Stimulated activated effector memory CD8-positive, alpha-beta T cell treated with anti-CD3 and anti-CD28 coated beads, Interleukin-12 subunit alpha, Interleukin-12 subunit beta, amount 100 ng/mL, for 72 hours (primary cell): ENCODE measurements at places on chromosomes 16 and 17.

- no peak for DNase-seq
Measured at GRCh38 chr16:54194334-54194743, 92.2 kb downstream of the IRX3 start.

DNA sequence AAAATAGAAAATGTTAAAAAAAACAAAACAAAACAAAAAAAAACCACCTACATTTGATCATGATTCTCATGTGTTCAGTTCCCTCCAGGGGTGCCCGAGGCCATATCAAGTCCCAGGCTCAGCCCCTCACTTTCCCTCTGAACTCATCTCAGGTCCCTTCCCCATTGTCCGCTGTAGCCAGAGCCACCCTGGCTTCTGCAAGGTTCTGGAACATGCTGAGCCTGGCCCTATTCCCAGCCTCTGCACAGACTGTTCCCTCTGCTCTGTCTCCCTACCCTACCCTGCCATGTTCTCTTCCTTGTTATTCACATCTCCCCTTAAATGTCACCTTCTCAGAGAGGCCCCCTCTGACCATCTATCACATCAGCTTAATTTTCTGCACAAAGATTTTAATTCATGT, 46.9 kb downstream of the TK2 start:
- DNase-seq: no peak

GRCh38 chr17:57939797-57940196, 15.4 kb downstream of the CUEDC1 start:
- no peak for DNase-seq

GRCh38 chr17:82384730-82385481, 13.3 kb downstream of the UTS2R start:
- DNase-seq: no peak

GRCh38 chr17:50173335-50173941, 7.6 kb downstream of the SGCA start:
- no peak for DNase-seq

DNA sequence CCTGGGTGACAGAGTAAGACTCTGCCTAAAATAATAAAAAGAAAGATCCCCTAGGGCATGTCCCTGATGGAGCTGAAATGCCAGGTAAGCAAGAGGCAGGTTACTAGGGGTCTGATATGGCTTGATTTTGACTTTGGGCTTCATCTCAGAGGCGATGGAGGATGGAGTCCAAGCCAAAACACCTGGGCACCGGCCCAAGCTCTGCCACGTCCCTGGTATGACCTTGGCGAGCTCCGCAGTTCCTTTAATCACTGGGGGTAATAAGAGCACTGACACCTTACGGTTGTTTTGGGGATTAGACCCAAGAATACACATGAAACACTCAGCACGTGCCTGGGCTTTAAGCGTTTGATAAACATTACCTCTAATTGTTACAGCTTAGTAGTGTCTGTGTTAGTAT, 350.8 kb upstream of the HSBP1 start:
- DNase-seq: no peak

DNA sequence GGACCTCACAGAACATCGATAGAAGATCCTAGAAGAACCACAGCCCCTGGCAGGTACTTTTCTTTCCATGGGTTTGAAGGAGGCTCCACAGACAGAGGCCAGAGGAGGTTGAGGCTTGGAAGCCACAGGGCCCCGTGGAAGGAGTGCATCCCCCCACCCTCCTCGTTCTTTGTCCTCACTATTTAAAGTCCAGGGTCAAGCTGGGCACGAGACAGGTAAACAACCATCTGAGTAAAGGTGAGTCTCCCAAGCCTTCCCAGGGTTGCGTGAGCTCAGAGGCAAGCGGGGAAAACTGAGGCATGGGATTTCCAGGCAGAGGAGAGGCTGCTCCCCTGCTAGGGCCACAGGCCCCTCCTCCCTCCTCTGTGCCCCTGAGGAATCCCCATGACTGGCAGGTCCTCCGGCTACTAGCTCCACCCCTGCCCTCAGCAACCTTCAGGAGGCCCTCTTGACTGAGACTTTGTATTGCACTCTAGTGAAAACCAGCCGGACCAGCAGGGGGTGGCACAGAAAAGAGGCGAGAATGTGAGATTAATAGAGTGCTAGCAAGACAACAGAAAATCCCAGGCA, 927 bp upstream of the SULT1A2 start:
- no peak for DNase-seq

GRCh38 chr16:67170949-67171649, 761 bp downstream of the NOL3 start:
- DNase-seq: no peak

DNA sequence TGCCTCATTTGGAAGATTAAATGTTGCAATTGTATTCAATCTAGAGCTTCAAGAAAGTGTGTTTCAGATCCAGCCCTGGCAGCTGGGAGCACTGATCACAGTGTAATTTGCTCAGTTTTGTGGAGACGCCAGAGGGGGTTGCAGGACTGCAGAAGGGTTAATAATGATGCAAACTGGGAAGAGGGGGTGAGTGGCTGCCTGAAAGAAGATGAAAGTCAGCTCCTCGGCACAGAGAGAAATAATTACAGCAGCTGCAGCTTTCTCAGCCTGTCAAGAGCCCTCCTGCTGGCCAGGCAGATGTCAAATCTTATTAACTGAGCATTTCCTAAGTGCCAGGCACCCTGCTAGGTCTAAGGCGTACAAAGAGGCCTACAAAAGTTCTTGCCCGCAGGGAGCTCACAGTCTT, 97.7 kb downstream of the ZNF18 start:
- DNase-seq: no peak

- no peak for DNase-seq
Measured at GRCh38 chr16:12185563-12185962, 209.0 kb downstream of the SNX29 start.

DNA sequence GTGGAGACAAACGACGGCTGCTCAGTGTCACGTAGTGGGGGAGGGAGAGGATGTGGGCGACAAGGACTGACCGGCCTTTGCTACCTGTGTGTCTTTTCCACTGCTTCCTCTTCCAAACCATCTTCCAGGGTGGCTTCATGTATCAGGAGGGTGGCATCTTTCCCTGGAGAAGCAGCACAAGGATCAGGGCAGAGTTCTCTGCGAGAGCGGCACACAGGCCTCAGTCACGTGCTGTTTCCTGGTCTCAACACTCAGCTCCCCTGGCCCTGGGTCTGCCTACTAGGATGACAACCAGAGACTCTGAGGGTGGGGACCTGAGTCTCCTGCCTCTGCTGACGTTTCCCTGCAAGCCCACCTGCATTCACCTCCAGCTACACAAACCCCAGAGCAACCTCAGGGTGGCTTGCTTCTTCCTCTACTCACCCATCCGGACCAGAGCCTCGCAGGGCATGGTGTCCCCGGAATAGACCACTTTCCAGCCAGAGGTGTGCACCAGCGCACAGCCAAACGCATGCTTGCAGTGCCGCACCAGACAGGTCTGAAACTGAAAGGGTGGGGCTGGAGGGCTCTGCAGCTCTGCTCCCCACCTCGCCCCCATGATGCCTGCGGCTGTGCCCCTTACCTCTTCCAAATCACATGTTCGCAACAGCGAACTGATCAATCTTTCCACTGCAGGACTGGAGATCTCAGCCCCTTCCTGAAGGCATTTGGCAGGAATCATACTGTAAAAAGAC, 23.3 kb downstream of the ELAC2 start:
- no peak for DNase-seq

DNA sequence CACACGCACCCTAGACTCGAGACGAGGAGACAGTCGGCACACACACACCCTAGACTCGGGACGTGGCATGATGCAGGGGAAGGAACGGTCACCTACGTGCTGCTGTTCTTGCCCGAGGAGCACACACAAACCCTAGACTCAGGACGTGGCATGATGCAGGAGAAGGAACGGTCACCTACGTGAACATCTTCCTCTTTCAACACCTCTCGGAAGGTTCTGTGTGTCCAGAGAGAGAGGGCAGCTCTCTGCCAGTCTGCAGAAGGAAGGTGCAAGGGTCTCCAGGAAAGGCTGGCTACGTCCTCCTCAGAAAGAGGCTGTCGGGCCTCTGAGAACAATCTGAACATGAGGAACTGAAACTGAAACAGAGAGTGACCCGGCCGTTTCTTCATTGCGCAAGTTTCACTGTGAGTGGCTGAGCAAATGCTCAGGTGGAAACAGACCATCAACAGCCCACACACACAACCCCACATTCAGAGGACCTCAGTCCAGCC, 43.4 kb downstream of the ZNF276 start:
- peak; percentile 11 for DNase-seq

- DNase-seq: no peak
Measured at GRCh38 chr17:46026166-46027047, 27.4 kb downstream of the STH start.

GRCh38 chr17:45782889-45783592, 1.1 kb upstream of the CRHR1 start:
- DNase-seq: peak; percentile 45

DNA sequence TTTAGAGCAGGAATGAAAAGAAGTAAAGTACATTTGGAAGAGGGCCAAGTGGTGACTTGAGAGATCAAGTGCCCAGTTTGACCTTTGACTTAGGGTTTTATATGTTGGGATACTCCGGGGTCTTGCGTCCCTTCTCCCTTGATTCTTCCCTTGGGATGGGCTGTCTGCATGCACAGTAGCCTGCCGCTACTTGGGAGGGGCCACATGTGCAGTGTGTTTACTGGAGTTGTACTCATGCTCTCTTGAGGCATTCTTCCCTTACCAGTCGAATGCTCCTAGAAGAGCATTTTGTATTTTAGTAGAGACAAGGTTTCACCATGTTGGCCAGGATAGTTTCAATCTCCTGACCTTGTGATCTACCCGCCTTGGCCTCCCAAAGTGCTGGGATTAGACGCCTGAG, 23.8 kb downstream of the GDPD1 start:
- no peak for DNase-seq

DNA sequence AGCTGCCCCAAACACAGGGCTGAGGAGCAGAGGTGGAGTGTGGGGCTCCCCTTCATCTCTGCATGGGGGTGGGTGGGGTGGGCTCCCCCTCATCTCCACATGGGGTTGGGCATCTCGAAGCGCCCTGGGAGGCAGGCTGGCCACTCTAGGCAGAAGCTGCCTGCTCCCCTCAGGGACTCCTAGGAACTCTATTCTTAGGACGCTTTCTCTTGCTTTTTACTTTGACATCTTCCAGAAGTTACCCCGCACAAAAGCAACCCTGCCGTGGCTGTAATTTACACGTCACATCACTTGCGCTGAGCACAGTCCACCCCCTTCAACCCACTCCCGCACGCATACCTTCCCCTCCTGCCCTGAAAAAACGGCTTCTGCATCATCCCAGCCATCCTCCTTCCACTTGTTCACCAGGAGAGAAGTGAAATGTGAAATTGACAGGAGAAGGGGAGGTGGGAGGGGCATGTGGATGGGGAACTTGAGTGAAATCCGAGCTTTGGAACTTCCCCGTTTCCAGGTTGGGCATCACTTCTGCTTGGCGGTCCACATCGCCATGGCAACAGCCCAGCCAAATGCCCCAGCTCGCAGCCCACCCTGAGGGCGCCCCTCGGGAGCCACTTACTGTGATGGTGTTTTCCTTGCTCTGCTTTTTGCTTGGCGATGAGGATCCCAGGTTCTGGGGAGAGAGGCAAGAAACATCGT, 53.7 kb upstream of the RCVRN start:
- no peak for DNase-seq

DNA sequence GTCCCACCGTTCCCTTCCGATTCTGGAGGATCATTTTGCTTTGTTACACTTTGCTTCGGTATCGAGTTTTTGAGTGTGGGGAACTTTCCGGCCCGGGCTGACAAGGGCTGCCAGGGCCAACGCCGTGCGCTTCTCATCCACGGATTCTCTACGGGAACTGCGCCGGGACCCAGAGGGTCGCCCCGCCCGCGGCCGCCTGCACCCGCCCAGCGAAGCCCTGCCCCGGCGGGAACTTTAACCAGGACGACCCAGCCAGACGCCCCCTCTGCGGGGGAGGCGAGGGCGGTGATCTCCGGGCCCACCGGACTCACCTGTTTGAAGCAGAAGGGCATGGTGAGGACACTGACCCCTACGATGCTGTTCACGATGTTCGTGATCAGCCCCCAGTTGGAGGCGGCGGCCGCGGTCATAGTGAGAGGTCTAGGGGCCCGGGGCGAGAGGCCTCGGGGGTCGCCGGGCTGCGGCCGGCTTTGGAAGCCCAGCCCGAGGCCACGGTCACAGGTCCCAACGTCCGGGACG, 536 bp downstream of the SLC38A10 start:
- no peak for DNase-seq

DNA sequence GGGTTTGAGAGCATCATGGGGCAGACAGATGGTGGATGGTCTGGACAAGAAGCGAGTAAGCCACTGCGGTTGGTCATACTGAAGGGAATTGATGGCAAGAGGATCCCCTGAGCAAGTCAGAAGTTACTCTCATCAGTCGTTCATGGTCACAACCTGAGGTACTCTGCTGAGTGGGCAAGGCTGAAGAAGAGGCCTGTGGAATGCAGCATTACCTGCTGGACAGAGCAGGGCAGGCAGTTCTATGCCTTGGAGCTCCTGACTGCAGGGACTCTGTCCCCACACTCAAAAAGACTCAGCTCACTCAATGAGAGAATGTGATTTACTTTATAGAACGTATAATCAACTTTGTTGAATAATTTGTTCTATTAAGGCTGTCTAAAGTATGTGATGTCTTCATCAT, 28.3 kb downstream of the ALDH3A2 start:
- DNase-seq: no peak

- no peak for DNase-seq
Measured at GRCh38 chr16:79183571-79183970, 417.0 kb downstream of the MAF start.

DNA sequence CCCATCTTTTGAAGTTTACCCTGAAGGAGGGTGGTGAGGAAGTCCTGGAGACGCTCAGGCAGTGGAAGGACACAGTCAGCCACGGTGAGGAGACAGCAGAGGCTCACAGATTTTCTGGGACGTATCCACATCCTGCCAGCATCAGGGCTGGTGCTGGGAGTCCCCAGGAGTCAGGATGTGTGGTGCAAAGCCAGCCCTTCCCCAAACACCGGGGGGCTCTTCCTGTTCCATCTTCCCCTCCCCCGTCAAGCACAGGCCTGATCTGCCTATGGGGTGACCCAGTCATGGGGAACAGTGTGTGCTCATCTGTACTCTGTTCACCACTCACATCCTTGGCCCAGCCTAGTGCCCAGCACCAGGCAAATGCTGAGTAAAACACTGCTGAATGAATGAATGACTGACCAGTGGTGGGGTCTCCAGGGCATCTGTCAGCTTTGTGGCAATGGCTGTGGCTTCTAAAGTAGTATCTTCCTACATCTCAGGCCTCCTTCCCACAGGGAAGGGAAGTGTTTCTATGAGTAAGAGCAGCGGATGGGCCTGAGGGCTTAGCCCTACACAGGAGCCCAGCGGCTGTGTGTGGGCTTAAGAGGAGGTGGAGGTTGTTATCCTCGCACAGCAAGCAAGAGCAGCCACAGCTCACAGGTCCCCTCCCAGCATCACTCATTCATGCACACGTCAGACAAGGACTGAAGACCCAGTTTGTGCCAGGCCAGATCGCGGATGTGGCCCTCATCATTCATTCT, 23.3 kb downstream of the NOS2 start:
- DNase-seq: no peak

- DNase-seq: no peak
Measured at GRCh38 chr17:20291853-20292252, 175.5 kb downstream of the LGALS9B start.

GRCh38 chr17:15917438-15918027, 27.4 kb upstream of the ADORA2B start:
- DNase-seq: no peak

GRCh38 chr17:73257516-73257915, 4.2 kb downstream of the CPSF4L start:
- DNase-seq: no peak
